ENCODE measurements at places on chromosomes 11 and 22.

- no peak for DNase-seq
Measured at GRCh38 chr11:416757-417621, 2.2 kb upstream of the SIGIRR start.

DNA sequence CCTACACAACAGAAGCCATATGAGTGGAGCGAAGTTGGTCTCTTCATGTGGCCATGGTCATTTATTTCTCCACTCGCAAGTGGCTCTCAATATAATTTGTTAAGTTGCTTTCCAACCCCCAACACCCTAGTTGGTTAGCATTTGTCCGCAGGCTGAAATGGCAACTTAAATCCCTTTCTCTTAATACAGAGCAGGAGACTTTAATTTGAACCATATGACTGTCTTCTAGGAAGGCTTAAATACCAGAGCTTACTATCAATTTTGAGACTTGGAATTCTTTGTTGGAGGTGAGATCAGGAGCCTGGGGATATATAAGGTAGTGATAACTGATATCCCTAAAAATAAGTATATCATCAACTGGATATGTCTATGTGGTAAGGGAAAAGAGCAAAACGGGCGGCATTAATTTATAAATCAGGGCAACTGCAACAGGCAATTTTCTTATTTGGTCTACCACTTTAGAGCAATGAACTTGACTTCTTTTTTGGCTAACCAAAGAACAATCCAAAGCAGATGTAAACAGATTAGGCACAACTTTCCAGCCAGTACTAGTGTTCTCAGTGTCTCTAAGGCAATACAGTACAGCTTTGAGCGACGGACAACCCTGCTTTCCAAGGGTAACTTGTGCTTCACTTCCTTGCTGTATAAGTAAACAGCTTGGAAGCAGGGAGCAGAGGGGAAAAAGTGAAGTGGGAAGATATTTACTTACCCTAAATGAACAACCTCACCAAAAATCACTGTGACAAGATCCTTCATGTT is 74.7 kb upstream of the APOA1 start:
- no peak for DNase-seq

DNA sequence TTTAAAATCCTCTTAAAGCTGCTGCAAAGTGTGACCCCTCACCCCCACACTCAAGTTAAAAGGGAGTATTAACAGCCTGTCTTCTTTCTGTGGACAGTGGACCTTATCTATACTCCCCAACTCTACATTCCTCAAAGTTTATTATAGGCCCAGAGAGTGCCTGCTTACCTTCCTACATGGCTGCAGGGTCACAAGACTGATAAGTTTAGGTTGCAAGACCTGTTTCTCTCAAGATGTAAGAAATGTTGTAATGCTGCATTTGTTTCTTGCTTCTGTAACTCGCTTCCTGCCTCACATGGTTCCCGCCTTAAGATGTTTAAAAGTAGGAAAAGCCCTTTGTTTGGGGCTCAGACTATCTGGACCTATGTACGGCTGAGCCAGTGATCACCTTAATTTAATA is 10.1 kb upstream of the NXPE1 start:
- DNase-seq = no peak

- DNase-seq = no peak
Measured at GRCh38 chr11:102719620-102720277, 5.0 kb downstream of the MMP8 start.

GRCh38 chr11:128905345-128906184 is 14.4 kb downstream of the KCNJ5 start:
- no peak for DNase-seq

DNA sequence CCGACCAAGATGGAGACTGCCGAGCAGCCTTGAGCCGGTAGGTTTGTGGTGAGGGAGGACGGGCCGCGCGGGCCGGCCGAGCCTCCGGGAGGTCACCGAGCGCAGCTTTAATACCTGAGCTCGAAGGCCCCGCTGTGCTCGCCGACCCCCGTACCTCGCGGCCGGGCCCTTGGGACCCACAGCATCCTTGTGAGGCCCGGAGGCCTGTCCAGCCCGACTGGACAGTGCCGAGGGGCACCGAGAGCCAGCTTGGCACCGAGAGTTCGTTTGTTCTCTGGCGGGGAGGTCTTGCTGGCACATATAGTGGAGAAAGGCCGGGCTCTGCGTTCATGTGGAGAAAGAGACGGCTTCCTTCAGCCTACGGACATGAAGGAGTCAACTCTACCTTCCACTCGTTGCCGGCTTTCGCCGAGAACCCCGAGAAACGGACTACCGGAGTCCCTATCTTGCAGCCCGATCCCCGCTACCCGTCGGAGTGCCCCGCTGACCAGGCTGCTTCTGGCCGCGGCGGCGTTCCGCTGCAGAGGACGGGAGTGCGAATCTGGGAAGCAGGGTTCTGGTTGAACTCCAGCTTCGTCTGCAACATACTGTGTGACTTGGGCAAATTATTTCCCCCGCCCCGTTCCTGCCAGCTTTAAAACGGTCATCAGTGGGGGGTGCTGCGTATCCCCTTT is 349 bp downstream of the TSSC4 start:
- DNase-seq = no peak

DNA sequence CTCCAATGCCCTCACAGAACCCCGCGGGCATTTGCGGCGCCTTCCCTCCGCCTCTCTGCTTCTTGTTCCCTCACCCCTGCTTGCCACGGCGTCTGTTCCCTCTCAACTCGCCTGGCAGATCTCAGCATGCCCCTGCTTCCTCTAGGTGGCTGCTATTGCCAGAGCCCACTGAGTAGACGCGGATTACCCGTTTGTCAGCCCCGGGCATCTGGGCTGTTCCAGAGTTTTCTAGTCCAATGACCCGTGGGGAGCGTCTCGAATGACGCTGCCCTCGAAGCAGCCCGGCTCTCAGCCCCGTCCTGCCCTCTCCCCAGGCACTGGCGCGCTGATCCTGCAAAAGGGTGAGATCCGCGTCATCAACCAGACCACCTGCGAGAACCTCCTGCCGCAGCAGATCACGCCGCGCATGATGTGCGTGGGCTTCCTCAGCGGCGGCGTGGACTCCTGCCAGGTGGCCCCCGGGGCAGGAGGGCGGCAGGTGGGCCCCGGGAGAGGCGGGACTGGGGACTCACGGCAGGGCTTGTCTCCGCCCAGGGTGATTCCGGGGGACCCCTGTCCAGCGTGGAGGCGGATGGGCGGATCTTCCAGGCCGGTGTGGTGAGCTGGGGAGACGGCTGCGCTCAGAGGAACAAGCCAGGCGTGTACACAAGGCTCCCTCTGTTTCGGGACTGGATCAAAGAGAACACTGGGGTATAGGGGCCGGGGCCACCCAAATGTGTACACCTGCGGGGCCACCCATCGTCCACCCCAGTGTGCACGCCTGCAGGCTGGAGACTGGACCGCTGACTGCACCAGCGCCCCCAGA is 49.7 kb downstream of the ST14 start:
- no peak for DNase-seq

DNA sequence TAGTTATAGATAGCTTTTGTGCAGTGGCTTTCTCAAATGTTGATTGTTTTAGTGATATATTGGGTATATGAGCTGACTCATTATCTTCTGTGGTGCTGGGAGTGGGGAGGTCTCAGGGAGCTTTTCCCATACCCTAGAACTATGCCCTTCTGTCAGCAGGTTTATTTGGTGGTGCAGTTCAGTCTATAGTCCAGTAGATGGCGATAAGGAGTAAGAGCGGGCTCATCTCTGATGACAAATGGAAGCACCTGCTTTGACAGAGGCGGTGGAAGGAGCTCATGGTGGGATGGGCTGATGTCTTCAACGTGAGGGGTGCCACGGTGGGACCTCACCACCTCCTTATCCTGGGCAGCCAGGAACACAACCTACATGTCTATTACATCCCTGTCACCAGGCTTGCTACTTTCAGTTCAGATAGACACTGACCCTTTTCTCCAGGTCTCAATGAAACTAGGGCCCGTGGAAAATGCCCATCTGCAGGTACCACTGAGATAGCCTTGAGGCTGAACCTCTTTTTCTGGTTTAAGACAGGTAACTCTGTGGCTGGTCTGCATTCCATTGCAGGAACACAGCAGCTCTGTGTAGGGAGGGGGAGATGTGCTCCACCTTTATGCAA is 13.0 kb upstream of the OR6A2 start:
- DNase-seq = peak; percentile 17

DNA sequence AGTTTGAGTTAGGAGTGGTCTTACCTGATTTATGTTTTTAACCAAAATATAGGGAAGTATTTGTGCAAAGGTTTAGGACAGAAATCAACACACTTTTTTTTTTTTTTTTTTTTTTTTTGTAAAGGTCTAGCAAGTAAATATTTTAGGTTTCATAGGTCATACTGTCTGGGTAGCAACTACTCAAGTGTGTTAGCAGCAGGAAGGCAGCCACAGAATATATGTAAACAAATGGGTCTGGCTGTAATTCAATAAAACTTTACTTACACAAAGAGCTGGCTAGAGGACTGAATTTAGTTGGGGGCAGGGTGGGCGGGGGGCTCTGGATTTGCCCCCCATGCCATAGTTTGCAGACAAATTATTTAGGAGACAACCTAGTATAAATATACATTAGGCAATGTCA is 510.4 kb downstream of the NELL1 start:
- no peak for DNase-seq

- no peak for DNase-seq
Measured at GRCh38 chr11:57222239-57222638, 14.8 kb downstream of the APLNR start.

DNA sequence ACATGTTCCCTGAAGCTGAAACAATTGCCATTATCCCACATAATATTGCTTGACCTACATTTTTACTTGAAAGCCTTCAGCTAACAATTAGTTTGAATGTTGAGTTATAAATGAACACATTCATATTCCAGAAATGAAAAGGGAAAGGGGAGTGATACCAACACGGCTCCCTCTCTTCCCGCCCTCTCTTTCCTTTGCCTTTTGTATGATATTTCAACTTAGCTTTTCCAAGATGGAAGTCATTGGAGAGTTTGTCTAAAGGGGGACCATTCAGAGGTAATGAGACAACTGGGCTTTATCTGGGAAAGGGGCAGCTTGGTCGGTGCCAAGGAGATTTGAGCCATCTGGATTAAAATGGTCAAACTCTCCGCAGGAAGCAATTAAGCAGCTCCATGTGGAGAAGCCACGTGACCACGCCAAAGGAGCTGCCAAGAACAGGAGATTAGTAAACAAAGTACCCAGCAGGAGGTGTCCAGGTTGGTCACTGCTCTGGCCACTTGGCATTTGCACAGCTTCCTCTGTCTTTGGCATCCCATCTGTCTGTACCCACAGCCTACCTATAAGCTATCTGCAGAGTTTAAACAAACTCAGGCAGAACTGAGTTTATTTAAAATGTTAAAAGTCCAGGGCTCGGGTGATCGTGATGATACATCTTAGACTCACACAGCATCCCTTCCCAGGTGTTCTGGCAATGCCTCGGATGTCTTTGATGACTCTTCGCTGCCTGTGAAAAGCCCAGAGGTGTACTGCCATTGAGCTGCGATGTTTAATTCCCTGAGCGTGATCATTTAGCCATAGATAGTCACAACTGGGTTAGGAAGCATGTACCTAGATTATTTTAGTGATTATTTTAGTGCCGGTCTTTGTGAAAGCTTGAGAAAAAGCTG is 735.9 kb downstream of the NTM start:
- no peak for DNase-seq

DNA sequence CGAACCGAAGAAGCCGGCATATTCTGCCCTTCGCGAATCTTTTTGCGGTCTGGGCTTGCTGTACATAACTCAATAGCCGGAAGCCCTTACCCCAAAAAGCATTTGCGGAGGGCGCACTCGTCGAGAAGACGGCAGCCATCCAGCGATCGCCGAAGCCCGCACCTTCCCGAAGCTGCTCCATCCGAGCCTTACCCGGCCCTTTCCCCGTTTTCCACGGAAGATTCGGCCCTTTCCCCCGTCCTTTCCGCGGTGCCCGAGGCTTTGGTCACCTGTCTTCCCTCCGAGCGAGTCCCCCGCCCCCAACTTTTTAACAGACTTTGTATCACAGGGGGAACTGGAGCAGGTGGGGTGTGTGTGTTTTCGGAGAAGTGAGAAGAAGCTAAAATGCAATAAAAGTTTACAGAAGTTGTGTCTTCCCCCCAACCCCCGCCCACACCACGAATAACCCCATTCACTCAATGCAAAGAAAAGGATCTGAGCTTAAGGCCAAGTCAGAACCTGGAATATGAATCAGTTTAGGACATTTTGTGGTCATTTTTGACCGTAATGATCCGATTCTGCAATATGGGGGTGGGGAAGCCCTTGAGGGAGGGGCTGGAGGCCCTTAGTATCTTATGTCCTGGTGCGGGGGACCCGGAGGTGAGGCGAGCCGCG is 99.0 kb upstream of the HSD17B12 start:
- no peak for DNase-seq

GRCh38 chr11:91248199-91248807 is 976.3 kb upstream of the FAT3 start:
- no peak for DNase-seq

DNA sequence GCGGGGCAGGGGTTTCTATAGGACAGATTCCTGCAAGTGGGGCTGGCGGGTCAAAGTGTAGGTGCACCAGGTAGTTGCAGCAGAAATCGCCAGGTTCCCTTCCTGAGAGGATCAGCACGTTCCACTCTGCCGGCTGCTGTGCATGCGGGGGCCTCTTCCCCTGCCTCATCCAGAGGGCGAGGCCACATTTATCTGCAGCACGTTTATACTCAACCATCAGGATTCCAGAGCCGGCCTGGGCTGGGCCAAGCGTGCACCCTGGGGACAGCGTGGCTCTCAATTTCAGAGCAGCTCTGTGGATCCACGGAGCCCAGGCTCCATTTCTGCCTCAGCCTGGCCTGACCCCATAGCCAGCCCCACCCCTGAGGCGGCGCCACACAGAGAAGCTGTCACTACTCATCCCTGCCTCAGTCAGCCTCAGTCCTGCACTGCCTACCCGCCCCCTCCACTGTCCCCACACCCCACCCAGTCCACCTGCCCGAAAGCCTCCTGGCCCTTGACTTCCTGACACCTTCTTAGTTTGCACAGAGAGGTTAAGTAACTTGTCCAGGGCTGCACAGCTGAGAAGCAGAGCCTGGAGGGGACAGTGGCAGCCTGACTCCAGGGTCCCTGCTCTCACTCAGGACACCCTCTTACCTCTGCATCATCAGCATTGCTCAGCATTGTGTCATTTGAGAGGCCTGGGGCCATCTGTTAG is 45.9 kb upstream of the RTL6 start:
- DNase-seq = no peak

DNA sequence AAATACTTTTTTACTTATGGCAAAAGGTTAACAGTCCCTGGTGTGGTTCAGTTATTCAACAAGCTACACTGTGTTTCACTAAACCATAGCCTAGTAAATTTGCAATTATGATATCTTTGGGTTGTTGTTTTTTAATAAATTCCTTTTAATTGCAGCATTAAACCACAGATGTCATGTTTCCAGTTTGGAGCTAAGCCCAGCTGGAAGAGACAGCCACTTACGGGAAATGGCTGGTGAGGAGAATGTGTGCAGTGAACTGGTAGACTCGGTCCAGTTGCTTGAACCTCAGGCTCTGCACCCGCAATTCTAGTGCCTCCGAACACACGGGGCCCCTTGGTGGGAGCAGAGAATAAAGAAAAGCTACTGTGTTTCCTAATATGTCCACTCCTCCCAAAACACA is 70.8 kb downstream of the WNT11 start:
- DNase-seq = no peak

Measured in GM06990 (cell line).